ENCODE measurements at places on chromosomes 2 and 18.
A peak's percentile ranks its signal among the peaks of the same experiment; 100 is the strongest.

DNA sequence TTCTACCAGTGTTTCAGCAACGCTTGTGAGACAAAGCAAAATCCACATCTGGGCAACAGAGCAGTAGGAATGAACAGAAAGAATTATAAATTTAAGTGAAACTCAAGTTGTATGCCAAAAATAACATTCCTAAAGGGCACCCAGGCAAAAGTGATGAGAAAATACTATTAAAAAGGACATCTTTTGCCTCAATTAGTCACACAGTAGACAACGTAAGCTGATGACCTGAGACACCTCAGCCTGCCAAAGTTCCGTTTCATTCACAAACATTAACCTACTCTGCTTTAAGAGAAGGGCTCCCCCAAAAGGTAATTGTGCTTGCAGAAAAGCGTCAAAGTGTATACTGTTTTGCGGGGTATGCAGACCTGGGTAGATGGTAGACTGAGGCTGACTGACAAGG lies 7.2 kb downstream of the HDLBP start:
- no peak for DNase-seq

GRCh38 chr18:75554644-75555185 lies 127.2 kb upstream of the SMIM21 start:
- no peak for DNase-seq

DNA sequence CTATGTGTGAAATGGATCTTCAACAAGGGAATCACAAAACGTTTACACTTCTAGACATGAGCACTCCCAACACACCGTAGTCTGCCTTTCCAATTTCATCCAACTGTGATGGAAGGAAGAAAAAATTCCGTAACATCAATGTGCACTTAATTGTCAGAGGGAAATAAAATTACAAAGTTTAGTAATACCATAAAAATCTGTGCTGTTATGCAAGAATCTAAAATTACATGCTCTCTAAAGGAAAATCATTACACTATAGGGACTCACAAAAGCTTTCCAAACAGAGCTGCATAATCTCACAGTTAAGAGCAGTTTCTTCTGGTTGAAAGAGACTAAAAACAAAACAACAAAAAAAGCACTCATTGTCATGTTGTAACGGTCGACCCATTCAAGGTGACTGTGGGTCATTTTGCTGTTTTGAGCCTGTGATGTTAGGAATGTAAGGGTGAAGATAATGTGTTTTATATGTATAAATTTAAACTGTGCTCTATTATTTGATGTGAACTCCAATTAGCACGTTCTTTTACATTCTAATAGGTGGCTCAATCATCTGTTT lies 698.0 kb downstream of the TDRD15 start:
- no peak for DNase-seq

- no peak for DNase-seq
Observed at GRCh38 chr2:150517951-150518680, 30.6 kb upstream of the RND3 start.

DNA sequence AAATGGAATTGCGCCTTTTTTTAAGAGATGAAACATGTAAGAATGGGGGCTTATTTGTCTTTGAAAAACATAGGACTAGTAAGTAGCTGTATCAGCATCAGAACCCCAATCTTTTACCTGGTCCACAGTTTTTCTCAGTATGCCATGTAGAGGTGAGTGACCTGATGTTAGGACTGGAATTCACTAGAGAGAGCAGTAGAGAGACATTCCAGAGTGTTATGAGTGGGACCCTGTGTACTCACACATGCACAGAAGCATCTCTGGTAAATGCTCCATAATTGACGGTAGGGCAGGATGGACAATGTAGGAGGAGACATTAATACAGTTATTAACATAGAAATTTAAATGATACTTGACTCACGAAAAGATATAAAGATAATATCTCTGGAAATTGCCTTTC lies 1.4 kb upstream of the GALNT13 start:
- DNase-seq: peak; percentile 32

- DNase-seq: no peak
Observed at GRCh38 chr18:26002375-26002910, 88.0 kb downstream of the SS18 start.

- peak; percentile 47 for DNase-seq
Observed at GRCh38 chr2:230798769-230799399, 65.9 kb upstream of the ITM2C start.

DNA sequence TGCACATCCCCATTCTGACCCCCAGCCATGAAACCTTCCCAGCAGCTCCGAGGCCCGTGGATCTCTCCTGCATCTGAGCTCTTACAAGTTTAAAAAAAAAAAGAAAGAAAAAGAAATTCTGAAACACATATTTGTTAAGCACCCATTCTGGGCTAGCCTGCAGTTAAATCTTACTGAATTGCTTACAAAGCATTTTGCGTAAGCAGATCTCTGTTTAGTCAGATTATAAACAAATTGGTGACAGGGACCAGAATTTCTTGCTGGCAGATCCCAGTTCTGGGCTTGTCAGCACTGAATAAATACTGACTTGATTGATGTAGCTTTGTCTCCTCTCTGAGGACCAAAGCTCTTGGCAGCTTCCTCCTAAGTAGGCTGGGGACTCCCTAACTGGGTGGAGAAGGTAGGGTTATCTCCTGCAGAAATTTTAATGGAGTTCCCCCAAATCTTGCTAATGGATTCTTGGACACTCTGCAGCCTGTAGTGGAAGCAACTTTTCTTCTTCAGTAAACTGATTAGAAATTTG lies 160.9 kb downstream of the MIB1 start:
- no peak for DNase-seq

DNA sequence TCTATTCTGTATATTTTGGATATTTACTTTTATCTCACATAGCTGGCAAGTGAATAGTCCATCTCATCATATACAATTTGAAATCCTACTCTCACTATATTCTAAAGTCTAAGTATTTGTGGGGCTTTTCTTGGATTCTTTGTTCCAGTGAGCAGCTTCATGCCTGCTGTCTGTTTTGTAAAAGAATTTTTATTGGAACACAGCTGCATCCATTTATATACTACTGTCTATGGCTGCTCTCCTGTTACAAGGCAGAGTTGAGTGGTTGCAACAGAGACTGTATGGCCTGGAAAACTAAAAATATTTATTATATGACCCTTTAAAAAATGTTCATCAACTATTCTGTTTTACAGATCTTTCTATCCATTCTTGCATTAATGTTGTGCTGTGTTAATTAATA lies 193.3 kb upstream of the KLHL14 start:
- DNase-seq: no peak

- no peak for DNase-seq
Observed at GRCh38 chr2:237391140-237391539, 22.8 kb downstream of the COL6A3 start.

DNA sequence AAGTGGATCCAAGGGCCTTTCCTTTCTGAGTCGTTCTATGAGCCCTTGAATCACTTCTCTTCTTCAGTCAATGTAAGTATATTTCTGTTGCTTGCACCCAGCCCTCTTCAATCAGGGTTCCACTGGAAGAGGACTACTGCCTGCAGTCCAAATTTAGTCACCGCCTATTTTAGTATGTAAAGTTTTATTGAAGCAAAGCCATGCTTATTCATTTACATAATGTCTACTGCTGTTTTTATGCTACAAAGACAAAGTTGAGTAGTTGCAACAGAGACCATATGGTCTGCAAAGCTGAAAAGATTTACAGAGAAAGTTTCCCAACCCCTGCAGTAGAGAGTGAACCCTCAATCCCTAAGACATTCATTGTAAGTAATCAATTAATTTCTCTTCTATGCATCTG lies 332.5 kb upstream of the TNP1 start:
- DNase-seq: no peak

- DNase-seq: no peak
Observed at GRCh38 chr2:107195631-107196030, 309.7 kb upstream of the ST6GAL2 start.

All from D341Med (cell line).